ENCODE measurements at places on chromosomes 3 and 15.

GRCh38 chr3:109195815-109196214 lies 59.3 kb downstream of the C3orf85 start:
- no peak for DNase-seq

- no peak for DNase-seq
Measured at GRCh38 chr15:91264651-91265351, 164.7 kb downstream of the SV2B start.

DNA sequence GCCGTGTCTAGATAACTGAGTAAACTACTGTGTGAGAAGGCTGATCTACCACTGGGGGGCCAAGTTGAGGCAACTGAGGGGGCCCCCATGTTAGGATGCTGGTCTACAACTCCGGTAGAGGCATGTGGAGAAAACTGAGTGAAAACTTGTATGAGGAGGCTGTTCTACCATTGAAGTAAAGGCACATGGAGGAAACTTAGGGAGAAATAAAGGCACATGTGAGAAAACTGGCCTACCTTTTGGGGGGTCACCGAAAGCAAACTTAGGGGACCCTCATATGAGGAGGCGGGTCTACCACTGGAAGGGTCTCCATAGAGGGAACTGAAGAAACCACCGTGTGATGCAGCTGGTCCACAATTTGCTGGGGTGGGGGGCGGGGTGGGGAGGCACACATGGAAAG lies 155.2 kb downstream of the FBLN2 start:
- no peak for DNase-seq

- no peak for DNase-seq
Measured at GRCh38 chr15:73440571-73440970, 2.4 kb upstream of the REC114 start.

DNA sequence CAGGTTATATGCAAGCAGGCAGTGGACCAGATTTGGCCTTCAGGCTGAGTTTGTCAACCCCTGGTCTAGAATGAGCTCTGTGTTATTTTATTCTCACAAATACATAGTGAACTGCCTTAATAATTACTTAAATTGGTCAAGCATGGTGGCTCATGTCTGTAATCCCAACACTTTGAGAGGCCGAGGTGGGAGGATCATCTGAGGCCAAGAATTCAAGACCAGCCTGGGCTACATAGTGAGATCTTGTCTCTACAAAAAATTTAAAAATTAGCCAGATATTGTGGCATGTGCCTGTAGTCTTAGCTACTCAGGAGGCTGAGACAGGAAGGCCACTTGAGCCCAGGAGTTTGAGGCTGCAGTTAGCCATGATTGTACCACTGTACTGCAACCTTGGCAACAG lies 15.0 kb downstream of the PLS1 start:
- DNase-seq, result no peak

DNA sequence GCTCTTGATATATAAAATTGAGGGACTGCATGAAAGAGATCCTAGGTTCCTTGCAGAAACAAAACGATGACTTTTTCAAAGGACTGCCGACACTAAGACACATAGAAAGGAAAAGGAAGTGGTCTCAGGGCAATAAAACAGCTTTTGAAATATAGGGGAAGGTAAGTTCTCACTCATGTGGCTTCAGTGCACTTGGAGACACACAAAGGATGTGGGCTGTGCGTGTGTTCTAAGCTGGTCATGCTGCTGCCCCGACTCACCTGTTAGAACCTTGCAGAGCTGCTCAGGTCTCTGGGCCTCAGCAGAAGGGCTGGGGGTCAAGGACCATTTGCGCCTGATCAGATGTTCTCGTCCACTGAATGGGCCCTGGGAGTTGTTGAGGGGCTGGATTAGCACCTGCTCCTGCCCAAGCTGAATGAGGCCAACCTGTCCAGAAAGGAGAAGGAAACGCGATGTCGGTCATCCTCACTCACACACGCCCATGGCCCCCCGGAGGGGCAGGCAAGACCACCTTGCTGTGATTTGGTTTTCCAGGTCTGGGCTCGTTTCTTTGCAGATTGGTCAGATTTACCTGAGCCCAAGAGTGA lies 11.1 kb downstream of the ADAMTS17 start:
- DNase-seq, result no peak

DNA sequence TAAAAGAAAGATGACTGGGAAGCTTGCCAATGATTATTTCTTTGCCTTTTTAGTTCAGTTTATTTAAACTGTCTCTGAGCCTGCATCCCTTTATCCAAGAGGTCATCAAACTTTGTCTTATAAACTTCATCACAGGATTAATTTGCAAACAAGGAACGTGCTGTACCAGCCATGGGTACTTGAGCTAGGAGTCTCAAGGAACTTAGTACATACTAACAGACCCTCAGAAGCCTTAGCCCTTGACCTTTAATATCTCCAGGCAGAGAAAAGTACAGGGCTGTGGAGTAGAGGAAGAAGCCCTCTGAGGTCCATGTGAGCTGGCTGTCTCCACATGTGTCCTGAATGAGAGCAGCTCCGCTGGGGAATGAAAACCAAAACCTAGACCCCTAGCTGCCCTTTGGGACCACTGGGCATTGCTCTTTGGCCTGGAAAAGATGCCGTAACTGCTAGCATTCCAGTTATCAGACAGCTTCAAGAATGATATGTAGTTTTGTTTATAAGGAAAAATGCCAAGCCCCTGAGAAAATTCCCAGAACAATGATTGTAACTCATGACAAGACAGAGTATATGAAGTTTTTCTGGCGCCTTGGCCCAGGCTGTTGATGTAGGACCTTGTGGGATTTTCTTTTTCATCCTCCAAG lies 92.1 kb downstream of the ASB7 start:
- peak; percentile 11 for DNase-seq

- no peak for DNase-seq
Measured at GRCh38 chr3:101962055-101962454, 112.7 kb downstream of the NFKBIZ start.

DNA sequence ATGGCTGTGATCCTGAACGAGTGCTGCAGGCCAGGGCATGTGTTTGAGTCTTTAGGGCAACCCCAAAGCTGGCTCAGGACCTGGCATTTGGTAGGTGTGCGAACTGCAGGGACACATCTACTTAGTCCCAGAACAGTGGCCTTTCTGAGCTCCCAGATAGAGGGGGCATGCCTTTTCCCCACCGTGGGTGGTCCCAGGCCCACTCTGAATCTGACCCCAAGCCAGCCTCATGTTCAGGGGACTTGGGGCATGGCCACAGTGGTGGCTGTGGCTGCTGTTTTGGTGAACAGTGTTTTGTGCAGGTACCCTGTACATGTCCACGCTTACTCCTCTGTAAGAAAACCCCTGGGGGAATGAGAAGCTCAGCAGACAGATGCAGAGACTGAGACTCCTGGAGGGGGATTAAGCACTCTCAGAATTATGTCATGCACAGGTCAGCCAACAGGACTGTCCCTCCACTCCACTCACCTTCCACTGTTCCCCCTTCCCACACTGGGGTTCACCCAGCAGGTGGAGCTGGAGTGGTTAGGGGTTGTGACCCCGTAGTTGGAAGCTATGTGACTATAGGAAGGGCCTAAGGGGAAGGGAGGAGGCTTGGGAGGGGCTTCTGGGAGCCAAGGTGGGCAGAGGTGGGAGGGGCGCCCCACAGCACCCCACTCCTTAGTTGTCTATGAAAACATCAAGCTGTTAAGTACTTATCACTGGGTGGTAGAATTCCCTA lies 16.4 kb downstream of the ESYT3 start:
- DNase-seq, result no peak

GRCh38 chr3:13579063-13579462 lies 30.1 kb downstream of the FBLN2 start:
- DNase-seq, result peak; percentile 53

DNA sequence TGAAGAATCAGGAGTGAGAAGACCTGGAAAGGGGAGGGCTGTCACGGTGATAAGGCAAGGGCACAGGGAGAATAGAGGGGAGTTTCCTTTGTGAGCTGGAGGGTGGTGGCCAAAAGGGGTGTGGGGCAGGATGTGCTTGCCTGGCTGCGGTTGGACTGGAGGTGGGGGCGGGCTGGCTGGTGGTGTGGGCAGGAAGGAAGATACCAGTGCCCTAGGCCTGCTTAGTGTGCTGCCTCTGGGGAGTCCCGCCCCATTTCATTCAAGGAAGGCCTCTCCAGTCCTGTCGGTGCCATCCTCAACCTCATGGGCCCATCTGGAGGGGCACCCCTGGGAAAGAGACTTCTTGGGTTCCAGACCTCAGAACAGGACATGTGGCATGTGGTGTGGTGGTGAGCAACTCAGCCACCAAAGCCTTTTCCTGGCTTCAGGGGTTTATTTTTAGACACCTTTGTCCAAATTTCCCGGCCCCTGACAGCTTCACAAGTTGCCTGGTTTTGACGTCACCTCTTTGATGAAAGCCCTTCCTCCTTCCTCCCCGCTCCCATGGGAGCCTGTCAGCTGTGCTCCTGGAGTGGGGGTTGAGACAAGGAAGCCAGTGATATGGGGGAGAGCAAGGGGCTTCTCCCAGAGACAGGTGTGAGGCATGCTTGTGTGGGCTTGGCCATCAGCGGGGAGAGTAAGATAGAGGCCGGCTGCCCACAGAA lies 15.6 kb downstream of the TEX264 start:
- DNase-seq, result no peak

GRCh38 chr3:99638167-99638948 lies at the start of gene COL8A1:
Gene COL8A1 (plus strand): TSS chr3:99638594. CDS start chr3:99790683, 152,089 bp downstream.
- DNase-seq, result peak; percentile 80

DNA sequence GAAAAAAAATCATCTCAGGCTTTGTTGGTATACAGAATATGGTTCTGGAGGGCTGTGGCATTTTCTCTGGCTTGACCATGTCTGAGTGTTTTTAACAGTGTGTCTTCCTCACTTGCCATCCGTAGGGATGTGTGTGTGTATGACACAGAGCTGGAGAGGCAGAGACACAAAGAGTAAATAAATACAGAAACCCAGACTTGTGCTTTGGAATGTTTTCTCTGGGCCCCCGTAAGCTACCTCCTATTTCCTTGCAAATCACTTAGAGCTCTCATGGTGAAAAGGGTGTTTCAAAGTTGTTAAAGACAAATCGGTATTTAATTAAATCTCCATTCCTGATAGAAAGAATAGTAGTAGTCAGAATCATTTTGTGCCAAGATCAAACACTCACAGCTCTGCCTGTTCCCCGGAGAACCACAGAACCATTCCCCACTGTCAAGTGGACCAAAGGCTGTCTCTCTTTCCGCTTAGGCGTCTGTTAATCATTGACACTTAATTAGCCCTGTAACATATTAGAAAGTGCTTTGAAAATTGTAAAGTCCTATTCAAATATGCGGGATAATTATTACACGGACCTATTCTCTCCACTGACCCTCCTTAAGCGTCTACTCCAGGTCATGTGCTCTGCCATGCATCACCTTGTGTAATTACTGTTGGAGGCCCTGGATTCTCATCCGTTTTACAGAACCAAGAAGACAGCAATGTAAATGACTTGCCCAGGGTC lies 313.6 kb upstream of the TLE3 start:
- no peak for DNase-seq

- no peak for DNase-seq
Measured at GRCh38 chr3:113754494-113755159, 7.8 kb downstream of the ATP6V1A start.

GRCh38 chr15:46442901-46443590 lies 808.2 kb downstream of the SQOR start:
- DNase-seq, result no peak

GRCh38 chr3:74510261-74510818 lies 104.1 kb downstream of the CNTN3 start:
- DNase-seq, result no peak

DNA sequence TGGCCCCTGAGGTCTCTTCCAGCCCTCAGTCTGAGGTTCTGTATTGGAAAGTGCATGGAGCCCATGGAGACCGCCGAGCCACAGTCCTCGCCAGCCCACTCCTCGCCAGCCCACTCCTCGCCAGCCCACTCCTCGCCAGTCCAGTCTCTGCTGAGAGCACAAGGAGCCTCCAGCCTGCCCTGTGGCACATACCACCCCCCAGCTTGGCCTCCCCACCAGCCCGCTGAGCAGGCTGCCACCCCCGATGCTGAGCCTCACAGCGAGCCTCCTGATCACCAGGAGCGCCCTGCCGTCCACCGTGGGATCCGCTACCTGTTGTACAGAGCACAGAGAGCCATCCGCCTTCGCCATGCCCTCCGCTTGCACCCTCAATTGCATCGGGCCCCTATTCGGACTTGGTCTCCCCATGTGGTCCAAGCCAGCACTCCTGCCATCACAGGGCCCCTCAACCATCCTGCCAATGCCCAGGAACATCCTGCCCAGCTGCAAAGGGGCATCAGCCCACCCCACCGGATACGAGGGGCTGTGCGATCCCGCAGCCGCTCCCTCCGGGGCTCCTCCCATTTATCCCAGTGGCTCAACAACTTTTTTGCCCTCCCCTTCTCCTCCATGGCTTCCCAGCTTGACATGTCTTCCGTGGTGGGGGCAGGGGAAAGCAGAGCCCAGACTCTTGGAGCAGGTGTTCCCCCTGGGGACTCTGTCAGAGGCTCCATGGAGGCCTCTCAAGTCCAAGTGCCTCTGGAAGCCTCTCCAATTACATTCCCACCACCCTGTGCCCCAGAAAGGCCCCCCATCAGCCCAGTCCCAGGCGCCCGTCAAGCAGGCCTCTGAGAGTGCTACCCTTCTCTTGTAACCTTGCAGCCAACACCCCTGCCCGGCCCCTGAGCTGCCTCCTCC lies 40.9 kb downstream of the PML start:
- DNase-seq, result no peak

DNA sequence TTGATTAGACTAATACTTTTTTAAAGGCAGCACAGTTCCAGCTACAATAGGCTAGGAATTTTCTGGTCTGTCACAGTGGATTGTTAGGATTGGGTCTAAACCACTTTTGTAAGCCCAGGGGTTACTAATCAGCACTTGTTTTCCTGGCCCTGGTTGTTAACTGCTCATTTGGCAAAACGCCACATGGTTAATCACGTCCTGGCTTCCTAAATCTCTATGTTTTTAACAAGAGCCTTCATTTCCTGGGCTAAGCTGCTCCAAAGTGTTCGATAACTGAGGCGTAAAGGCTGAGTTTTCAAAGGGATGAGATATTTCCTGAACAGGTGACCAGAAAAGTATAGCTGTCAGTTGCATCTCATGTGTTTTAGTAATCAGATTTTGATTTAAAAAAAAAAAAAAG lies 38.9 kb upstream of the CLRN1 start:
- peak; percentile 4 for DNase-seq

DNA sequence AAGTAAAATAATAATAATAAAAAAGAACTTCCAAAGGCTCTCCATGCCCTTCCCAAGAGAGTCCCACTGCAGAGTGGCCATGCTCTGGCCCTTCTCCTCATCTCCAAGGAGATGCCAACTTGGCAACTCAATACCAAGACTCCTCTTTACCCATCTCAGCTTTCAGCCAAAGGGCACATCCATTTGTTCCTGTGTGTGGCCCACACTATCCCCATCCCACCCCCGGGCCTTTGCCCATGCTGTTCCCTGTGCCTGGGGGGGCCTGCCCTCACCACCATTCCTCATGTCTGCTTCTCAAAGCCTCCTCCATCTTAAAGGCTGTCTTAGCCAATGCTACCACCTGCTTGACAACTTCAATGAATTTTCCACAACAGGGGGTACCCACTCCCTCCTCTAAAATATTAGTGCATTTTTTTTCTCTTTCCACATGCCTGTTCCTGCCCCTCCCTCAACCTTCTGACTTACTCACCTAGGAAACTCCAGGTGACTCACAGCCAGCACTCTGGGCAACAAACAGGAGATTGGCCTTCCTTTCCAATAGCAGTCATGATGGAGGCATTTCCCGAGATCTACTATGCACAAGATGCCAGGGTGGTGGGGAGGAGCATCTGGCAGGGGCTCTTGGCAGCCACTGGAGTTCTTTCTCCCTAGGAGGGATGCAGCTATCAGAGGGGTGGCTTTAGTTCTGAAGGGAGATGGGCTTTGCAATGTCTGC lies 109.4 kb upstream of the SMAD3 start:
- DNase-seq, result no peak

- no peak for DNase-seq
Measured at GRCh38 chr3:150912501-150912900, 7.3 kb upstream of the MINDY4B start.

GRCh38 chr15:65576664-65577063 lies 34.3 kb downstream of the INTS14 start:
- DNase-seq, result peak; percentile 56

All from adipocyte (in vitro differentiated cells).